Stimulated activated CD4-positive, alpha-beta T cell treated with anti-CD3 and anti-CD28 coated beads, Interleukin-4, amount 100 ng/mL, for 1 hour (primary cell): ENCODE measurements at places on chromosomes 2 and 18.
A peak's percentile ranks its signal among the peaks of the same experiment; 100 is the strongest.

DNA sequence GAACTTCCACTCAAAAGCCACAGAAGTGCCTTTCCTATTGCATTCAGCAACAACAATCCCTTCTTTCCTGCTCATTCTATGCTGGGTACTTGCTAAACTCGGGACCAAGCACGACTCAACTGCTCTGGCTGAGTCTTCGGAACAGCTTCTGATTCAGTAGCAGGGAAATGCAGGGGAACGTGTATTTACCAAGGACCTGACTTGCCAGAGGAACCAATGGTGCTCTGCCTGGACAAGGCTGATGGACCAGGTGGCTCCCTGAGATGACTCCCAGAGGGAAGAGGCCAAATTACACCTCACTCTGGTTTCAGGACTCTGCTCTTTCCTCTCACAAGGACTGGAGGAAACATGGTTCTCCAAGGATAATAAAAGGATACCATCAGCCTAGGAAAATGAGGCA, 12.2 kb downstream of the CXCR2 start:
- DNase-seq: no peak

DNA sequence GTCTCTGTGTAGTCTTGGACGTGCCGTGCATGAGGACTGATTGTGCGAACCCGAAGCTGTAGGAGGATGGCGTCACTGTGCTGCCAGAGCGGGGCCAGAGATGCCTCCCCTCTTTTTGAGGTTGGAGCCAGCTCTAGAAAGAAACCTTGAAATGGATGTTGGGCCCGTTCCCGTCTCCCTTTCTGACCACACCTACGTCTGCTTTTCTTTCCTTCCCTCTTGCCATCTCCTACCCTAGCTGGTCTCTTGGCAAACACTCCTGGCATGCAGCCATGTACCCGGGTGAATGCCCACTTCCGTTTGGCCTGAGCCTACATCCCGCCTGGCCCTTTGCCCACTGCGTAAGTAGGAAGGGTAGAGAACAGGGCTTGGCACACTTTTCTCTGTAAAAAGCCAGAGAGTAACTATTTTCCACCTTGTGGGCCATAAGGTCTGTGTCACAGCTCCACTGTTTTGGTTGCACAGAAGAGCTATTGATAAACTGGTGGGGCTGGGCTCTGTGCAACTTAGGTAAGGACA, 37.4 kb downstream of the SH3BP4 start:
- DNase-seq: no peak

- no peak for DNase-seq
Observed at GRCh38 chr2:238632181-238633060, 205.7 kb downstream of the ASB1 start.

DNA sequence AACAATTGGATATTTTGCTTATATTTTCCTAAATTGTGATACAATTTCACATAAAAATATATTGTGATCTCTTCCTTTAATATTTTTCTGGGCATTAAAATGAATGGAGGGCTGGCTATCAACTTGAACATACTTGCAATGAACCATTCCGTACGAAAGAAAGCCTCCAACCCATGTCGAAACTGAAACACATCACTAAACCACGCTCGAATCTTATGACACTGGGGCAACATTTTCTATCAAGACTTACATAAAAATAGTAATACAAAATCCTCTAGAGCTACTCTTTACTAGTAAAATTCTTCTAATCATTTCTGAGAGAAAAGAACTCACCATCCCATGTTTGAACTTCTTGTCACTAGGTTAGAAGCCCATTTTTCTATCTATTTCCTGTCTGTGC, 132.8 kb upstream of the DOK6 start:
- DNase-seq: no peak

DNA sequence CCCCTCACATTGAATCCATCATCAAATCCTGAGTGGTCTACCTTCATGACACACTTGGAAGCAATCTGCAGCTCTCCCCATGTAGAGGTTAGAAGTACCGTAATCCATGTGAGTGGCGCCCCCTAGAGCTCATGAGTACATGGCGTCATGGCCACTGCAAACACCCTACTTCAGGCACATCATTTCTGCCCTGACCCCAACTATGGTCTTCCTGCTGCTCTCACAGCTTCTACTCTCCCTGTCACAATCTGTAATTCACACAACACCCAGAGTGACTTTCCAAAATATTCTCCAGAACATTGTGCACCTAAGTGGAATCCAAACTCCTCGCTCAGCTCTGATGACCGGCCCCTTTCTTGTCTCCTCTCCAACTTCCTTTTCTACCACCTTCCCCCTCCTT, 141.9 kb downstream of the ANKRD44 start:
- DNase-seq: peak; percentile 75

DNA sequence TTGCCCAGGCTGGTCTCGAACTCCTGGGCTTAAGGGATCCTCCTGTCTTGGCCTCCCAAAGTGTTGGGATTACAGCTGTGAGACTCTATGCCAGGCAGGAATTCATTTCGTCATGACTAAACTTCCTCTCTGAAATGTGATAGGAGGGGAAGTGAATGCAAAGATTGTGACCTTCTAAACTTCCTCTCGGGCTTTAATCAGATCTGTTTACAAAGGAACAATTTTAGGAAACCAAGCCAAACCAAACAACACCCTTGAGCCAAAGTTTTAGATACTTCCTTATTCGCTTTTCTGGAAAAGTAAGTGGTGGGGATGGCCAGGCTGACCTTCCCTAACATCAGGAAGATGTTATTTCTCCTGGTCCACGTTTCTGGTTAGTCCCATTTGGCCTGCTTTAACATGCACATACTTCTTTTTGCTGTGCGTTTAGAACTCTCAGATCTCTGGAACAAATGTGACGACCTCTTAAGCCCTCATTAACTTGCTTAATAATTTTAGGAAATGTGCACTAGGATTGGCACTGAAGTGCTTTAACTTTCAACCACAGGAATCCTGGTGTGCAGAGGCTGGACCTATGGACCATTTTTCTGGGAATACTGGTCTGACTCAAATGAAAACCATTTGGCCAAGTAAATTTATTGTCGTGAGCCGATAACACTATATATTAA, 33.2 kb upstream of the YES1 start:
- no peak for DNase-seq

- DNase-seq: no peak
Observed at GRCh38 chr2:86628091-86628522, 4.4 kb upstream of the RNF103 start.

- DNase-seq: no peak
Observed at GRCh38 chr2:219991116-219991515, 363.7 kb downstream of the SLC4A3 start.

DNA sequence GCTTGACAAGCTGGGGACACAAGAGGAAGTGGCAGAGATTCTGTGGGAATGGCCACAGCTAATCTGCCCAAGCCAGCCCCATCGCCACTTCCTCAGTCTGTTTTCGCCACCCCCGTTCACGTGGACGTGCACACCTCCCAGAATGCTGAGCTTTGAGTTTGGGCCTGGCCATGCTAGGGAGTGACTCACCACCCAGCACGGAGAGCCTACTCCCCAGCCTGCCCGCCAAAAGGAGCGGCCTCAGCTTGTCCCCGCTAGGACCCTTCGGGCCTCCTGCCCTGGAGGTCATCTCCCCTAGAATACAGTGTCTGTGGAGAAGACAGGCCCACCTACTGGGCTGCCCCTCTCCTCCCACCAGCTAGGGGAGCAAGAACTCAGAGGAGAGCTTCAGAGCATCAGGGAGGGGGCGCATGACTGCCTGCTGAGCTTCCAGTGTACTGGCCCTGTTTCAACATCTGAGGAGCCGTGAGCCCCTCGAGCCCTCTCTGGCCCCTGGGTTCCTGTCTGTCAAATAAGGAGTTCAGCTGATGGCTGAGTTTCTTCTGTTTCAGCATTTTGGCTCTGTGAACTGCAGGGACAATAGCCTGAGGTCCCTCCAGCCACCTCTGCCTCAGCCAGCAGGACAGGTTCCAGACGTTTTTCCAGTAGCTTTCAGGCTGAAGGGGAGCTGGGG, 5.1 kb downstream of the SLC35F6 start:
- DNase-seq: no peak

GRCh38 chr2:233039212-233039845, 6.9 kb downstream of the NEU2 start:
- no peak for DNase-seq

DNA sequence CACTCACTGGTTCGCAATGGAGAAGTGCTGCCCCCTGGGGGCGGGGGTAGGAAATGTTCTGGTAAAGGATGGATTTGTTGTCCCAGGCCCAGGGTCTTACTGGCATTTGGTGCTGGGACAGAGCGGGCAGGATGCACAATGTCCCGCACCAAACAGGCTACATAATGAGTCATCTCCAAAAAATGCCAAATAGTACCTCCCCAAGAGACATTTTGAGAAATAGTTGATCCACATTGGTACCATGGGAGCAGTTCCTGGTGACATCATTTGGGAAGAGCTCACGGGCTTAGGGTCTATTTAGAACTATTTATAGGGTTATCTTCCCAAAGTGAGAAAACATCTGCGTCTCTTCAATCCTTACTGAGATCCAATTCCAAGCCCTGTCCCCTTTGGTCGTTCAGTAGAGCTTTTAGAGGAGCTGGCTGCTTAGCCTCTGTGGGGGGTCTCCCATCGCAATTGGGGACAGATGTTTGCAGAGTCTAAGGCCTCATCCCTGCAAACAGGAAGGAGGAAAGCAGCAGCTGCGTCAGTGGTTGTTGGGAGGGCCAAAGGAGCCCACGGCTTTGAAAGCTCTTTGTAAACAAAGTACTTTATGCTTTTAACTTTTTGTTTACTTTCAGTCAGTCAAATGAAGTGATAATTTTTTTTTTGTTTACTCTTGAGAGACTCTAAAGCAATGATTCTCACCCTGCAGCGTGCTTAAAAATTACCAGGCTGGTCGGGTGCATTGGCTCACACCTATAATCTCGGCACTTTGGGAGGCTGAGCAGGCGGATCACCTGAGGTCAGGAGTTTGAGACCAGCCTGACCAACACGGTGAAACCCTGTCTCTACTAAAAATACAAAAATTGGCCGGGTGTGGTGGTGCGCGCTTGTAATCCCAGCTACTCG, 49.3 kb downstream of the GREB1 start:
- peak; percentile 69 for DNase-seq

- DNase-seq: no peak
Observed at GRCh38 chr2:211981451-211981850, 557.2 kb downstream of the ERBB4 start.

GRCh38 chr2:68388772-68389171, 23.7 kb downstream of the PLEK start:
- no peak for DNase-seq

GRCh38 chr2:118971245-118972122, 29.5 kb downstream of the MARCO start:
- no peak for DNase-seq

DNA sequence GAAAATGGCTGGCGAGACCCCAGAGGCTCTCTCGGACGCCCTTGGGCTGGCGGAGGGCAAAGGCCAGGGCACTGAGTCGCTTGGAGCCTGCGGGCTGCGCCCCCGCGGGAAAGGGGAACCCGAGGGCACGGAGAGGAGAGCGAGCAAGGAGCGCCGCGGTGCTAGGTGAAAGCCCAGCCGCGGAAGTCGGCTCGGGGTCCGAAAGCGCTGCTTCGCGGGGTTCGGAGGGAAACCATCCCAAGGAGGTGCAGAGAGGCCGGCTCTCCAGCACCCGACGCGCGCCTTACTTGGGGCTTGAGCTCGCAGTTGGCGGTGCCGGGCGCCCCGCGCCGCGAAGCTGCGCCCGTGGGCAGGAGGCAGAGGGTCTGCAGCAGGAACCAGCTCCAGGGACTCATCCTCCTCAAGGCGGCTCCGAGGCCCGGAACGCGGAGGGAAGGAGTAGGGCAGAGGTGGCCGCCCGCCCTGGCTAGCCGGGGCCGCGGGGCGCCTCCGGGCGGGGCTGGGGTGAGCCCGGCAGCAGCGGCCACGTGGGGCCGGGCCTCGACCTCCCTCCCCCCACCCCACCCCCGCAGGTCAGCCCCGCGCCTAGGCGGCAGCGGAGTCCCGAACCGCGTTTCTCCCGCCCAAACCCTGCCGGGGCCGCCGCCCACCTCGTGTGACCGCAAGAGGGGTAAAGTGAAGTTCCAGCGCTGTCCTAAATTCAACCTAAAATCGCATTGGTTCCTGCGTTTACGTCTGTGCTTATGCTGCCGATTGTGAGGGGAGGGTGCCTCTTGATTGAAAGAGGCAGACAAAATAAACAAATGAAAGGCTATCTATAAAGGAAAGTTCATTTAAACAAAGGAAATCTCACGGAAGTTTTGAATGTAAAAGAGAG, at the start of gene TRABD2A:
Gene TRABD2A, minus strand, starts transcription at position 440 of the 877 bp plus-strand sequence. Its CDS starts 45 bp downstream, at position 395.
- DNase-seq: peak; percentile 60

DNA sequence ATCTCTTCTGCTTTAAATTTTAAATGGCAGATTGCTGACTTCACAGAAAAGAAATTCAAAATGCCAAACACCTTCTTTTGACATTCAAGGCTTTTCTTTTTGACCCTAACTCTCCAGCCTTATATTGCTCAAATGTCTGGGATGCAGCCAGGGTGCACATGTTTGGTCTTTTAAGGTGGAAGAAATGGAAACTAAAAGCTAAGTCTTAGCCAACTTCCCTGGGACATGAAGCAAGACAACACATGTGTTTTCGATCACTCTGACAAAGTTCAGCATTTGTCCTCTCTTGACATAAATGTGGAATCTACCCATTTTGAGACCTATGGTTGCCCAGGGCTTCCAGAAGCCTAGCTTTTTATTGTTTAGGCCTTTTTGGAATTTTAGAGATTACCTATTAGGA, 161.6 kb downstream of the RDH14 start:
- DNase-seq: no peak

- peak; percentile 8 for DNase-seq
Observed at GRCh38 chr18:51195451-51196117, 1.9 kb downstream of the MEX3C start.

DNA sequence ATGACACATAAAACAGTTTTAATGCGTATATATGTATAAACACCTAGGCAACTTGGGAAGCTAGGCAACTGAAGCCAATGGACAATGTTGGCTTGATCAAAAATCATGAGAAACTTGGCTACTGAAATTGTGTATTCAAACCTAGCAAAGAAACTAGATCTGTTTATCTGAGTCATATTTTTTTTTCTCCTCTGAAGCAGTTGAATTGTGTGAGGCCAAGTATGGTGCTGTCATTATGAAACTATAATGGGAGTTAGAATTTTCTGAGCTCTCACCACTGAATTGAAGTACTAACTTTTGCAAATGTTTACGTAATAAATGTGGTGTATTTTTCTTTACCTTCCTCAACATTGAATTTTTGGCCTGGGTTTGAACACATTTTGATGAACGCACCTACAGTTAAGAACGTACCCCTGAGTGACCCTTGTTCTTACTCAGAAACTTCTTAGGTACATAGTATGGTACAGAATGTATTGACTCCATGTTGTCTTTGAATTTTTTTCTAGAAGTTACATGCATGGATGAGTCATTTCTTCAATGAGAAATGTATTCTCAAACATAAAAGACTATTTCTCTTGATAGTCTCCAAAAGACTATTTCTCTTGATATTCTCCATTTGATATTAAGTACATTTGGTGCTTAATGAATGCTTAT, 23.8 kb downstream of the CD28 start:
- DNase-seq: no peak

- DNase-seq: no peak
Observed at GRCh38 chr2:176172895-176173566, 15.4 kb upstream of the HOXD1 start.
